ENCODE measurements at places on chromosomes 2 and 18.

DNA sequence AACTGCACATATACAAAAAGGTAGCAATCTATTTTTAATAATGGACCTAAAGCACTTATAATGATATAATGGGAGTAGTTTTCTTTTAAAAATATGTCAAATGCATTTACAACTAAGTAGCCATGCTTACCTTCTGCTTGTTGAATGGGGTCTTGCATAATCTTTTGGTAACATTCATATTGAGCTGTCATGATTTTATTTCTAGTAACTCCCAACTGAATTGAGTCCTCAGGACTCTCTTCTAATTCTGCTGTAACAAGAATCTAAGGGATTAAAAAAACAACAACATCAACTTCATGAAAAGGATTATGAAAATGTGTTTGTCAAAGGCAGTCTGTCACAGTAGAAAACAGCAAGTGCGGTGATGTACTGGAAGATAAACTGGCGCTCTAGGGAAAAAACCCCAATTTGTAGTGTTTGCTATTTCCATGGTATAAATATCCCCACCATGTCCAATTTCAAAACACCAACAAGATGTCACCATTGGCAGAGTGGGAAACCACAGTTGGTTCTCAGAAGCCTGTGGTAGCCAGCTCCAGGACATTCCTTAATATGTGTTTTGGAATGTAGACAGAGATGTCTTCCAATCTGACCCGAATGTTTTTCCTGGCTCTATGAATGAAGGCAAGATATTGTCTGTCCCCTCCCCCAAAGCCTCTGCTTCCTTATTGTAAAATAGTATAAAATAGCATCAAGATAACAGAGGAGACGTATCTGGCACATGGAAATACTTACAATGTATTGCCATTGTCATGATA lies 64.8 kb downstream of the CALCRL start:
- no peak overlapping the region for H3K27ac ChIP-seq
- no peaks in the 10 kb centered on the region for H3K4me1 ChIP-seq
- peaks cover 2% of the 10 kb centered on the region for H3K27me3 ChIP-seq

GRCh38 chr18:79210002-79210910 lies 141.1 kb downstream of the ATP9B start:
- peaks cover 16% of the 10 kb centered on the region for H3K36me3 ChIP-seq
- no peak for DNase-seq
- H3K27me3 ChIP-seq, result peaks cover 5% of the 10 kb centered on the region
- H3K4me1 ChIP-seq, result no peaks in the 10 kb centered on the region
- peak overlapping the region; percentile 82 for H3K27ac ChIP-seq
- H3K4me3 ChIP-seq, result no peak overlapping the region

GRCh38 chr2:143489145-143489544 lies 359.9 kb downstream of the ARHGAP15 start:
- H3K27ac ChIP-seq, result no peak overlapping the region
- peaks cover 5% of the 10 kb centered on the region for H3K36me3 ChIP-seq
- no peak for DNase-seq
- H3K4me3 ChIP-seq, result no peak overlapping the region
- H3K27me3 ChIP-seq, result no peaks in the 10 kb centered on the region

GRCh38 chr2:79000008-79000576 lies 25.4 kb upstream of the REG3G start:
- no peak overlapping the region for H3K4me3 ChIP-seq
- DNase-seq, result no peak
- no peaks in the 10 kb centered on the region for H3K36me3 ChIP-seq
- H3K27me3 ChIP-seq, result peaks cover 25% of the 10 kb centered on the region

DNA sequence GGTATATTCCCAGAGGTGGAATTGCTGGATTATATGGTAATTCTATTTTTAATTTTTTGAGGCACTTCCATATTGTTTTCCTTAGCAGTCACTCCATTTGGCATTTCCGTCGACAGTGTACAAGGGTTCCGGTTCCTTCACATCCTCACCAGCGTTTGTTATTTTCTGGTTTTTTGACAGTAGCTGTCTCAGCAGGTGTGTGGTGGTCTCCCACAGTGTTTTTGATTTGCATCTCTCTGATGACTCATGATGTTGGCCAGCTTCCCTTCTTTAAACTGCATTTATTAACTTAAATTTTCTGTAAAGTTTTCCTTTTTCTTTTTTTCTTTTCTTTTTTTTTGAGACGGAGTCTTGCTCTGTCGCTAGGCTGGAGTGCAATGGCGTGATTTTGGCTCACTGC lies 19.7 kb downstream of the SH3BP4 start:
- no peak overlapping the region for H3K27ac ChIP-seq
- no peak for DNase-seq
- peaks cover 57% of the 10 kb centered on the region for H3K4me1 ChIP-seq
- no peak overlapping the region for H3K4me3 ChIP-seq

DNA sequence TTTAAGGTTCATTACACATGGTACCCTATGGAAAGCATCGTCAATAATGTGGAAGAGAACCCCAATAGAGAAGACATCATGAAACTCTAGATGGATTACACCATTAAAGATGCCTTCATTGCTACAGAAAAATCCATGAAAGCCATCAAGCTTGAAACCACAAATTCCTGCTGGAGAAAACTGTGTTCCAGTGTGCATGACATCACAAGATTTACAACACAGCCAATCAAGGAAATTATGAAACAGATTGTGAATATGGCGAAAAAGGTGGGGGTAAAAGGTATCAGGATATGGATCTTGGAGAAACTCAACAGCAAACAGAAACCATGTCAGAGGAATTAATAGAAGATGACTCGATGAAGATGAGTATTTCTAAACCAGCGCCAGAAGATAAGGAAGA lies 200.0 kb downstream of the SLC4A10 start:
- no peaks in the 10 kb centered on the region for H3K4me1 ChIP-seq
- no peak overlapping the region for H3K27ac ChIP-seq
- no peak for DNase-seq
- H3K36me3 ChIP-seq, result no peaks in the 10 kb centered on the region

GRCh38 chr2:167607211-167607610 lies 640.2 kb downstream of the STK39 start:
- peaks cover 2% of the 10 kb centered on the region for H3K36me3 ChIP-seq
- no peaks in the 10 kb centered on the region for H3K27me3 ChIP-seq
- H3K27ac ChIP-seq, result no peak overlapping the region
- no peaks in the 10 kb centered on the region for H3K4me1 ChIP-seq
- H3K4me3 ChIP-seq, result no peak overlapping the region

DNA sequence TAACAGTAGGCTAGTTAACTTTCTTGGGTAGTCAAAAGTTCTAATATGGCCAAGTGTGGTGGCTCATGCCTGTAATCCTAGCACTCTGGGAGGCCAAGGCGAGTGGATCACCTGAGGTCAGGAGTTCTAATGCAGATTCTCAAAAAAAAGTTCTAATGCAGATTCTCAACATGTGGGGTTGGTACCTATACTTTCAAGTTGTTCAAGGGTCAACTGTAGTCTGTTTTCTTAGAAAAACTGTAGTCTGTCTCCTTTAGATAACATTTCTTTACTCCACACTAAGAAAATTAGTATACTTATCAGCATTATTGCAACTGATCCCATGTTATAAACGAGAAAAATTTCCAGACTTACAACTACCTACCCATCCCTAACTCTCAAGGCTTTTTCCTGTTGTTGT lies 16.6 kb downstream of the INO80D start:
- no peak overlapping the region for H3K4me3 ChIP-seq
- peaks cover 21% of the 10 kb centered on the region for H3K36me3 ChIP-seq
- no peaks in the 10 kb centered on the region for H3K4me1 ChIP-seq
- DNase-seq, result no peak
- peaks cover 2% of the 10 kb centered on the region for H3K27me3 ChIP-seq

DNA sequence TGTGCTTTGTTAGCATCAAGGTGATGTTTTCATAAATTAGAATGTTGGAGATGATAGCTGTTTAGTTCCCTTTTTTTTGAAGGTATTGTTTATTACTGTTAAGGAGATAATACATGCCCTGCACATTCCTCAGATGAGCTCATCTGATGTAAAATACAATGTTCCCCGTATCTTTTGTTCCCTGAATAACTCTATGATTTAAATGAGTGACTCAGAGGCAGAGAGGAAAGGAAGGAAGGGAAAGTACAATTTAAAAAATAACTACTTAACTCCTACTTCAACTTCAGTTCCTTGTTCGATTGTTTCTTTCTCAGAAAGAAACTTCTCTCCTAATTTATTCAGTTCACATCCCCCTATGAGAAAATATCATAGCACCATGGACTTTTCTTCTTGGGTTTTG lies 208.7 kb downstream of the KCNE4 start:
- DNase-seq, result no peak
- H3K4me1 ChIP-seq, result peaks cover 10% of the 10 kb centered on the region
- H3K27me3 ChIP-seq, result peaks cover 9% of the 10 kb centered on the region
- no peak overlapping the region for H3K27ac ChIP-seq

DNA sequence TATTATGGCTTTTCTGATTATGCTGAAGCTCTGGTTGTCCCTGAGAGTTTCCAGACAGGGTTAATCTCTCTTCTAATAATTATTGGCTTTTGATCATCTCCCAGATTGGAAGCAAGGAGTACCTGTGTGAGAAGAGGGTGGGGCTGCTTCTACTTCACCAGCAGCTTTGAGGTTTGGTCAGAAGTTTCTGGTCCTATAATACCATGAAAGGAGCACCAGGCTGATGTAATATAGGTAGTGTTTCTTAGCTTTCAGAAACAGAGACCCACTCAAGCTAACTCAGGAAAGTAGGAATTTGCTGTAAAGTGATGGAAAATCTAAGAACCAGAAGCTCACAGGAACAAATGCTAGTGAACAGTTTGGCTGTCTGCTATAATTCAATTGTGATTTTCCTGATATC lies 57.6 kb downstream of the SGPP2 start:
- peaks cover 6% of the 10 kb centered on the region for H3K27me3 ChIP-seq
- H3K4me1 ChIP-seq, result peaks cover 57% of the 10 kb centered on the region
- DNase-seq, result no peak
- no peaks in the 10 kb centered on the region for H3K36me3 ChIP-seq
- H3K4me3 ChIP-seq, result no peak overlapping the region

- H3K27ac ChIP-seq, result no peak overlapping the region
- peaks cover 2% of the 10 kb centered on the region for H3K27me3 ChIP-seq
- H3K4me3 ChIP-seq, result no peak overlapping the region
- DNase-seq, result no peak
- H3K4me1 ChIP-seq, result peaks cover 7% of the 10 kb centered on the region
Observed at GRCh38 chr2:150732064-150732463, 244.6 kb upstream of the RND3 start.

DNA sequence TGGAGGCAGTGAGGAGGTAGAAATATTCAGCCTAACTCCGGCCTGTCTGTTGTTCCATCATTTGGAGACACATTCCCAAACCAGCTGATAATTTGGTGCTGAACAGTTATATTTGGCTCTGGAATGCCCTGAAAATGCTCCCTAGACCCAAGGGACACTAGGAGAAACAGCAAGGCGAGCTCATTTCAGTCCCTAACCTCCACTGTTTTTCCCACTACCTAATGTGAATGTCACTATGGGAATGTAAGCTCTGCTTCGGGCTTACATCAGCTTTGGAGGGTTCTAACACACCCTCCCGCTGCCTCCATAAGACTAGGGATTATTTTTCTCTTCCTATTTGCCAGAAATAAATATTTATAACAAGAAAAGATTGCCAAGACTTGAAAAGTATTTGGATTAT lies 103.5 kb downstream of the ANTXR1 start:
- H3K4me3 ChIP-seq, result no peak overlapping the region
- H3K36me3 ChIP-seq, result peaks cover 62% of the 10 kb centered on the region
- no peaks in the 10 kb centered on the region for H3K27me3 ChIP-seq
- H3K27ac ChIP-seq, result no peak overlapping the region

All from nephron progenitor cell (in vitro differentiated cells).